ENCODE measurements at places on chromosomes 7 and 10.

DNA sequence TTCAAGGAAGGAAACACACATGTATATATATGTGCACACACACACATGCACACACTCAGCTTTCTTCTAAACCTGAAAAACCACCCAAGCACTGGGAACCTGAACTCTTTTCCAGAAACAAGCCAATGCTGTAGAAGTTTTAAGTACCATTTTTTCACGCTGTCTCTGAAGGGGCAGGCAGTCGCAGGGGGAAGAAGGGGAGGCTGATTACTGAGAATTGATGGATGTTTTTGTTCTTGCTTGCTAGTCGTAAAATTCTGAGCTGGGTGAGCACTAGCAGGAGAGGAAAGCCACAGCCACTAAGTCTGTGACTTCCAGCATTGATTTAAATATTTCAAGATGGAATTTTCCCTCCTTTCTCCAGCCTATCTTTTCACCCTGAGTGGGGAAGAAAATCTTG, 391.8 kb downstream of the CALN1 start:
- DNase-seq: no peak

DNA sequence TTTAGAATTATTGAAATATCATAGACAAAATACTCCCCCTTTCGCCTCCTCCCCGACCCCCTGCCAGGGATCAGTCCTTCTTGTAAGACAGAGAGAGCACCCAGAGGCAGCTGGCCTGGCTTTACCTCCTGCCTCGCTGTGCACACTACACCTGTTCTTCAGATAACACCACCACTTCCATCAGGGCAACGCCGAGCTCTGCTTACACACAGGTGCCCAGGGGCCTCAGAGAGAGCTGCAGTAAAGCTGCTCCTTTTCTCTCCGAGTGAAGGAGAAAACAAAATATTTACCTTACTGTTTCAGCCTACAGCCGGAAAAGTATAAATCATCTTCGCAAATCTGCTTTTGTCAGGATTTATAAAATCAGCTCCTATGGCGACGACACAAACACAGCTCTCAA, 80.7 kb downstream of the HIPK2 start:
- DNase-seq: no peak

- peak; percentile 12 for DNase-seq
These were observed 264.6 kb downstream of the SFMBT2 start for GRCh38 chr10:7146189-7146588.

DNA sequence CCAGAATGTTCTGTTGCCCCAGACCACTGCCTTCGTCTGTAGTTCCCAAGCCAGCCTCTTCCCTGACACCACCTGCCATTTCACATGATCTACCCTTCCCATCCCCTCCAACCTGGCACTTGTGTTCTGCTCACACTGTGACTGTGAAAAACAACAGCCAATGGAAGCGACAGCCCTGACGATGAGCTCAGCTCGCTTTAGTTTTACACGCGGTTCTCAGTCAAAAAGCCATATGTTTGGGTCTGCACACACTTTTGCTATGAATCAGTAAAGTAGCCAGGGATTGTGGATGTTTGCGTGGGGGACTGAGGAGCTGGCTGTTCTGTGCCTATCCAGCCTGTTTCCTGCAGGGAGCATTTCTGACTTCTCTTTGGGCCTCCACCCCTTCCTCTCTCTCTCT, 282.7 kb downstream of the WDR11 start:
- DNase-seq: no peak

DNA sequence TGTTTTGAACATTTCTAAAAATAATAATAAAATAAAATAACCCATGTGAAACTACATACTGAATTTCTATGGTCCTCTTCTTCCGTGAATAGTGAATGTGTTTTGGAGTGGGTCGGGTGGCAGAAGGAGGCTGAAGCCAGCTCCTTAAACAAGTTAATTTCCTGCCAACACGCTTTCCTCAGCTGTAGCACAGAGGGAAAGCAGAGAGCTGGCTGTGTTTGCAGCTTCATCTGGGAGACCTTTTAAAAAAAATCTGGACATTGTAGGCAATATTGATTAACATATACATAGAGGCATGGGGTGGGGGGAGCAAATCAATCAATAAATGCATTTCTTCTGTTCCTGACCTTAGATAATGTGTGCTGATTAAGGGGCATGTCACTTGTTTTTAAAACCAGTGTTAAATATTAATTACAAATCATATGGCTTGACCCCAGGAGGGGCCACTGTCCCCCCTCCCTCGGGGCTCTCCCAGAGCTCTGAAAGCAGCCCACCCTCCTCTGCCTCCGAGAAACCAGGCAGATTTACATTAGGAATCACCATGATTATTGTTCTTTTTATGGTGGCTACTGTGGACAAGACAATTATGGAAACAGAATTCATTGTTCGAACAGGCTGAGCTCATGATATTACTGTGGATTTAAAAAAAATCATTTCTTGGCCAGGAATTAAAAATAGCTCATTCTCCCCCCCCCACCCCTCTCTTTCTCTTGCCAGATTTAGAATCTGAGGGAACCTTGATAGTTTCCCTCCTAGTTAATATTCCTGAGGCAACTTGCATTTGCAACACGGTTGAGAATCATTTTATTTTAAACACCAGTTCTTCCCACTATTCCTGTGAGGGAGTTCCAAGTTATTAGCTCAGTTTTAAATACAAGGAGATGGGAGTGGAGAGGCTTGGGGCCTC, 100.5 kb upstream of the CARD11 start:
- DNase-seq: no peak

DNA sequence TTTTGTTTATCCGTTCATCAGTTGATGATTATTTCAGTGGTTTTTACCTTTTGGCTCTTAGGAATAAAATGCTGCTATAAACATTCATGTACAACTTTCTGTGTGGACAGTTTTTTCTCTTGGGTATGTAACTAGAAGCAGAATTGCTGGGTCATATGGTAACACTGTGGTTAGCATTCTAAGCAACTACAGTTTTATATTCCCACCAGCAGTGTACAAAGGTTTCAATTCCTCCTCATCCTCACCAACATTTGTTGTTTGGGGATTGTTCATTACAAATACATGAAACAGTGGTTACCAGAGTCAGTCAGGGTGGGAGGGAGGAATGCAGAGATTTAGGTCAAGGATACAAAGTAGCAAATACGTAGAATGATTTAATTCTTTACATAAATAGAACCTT, 97.0 kb downstream of the NPSR1 start:
- no peak for DNase-seq

- DNase-seq: peak; percentile 70
These were observed 30.6 kb upstream of the GPNMB start for GRCh38 chr7:23216021-23216420.

- no peak for DNase-seq
These were observed 284.2 kb downstream of the SUGCT start for GRCh38 chr7:40418983-40419382.

DNA sequence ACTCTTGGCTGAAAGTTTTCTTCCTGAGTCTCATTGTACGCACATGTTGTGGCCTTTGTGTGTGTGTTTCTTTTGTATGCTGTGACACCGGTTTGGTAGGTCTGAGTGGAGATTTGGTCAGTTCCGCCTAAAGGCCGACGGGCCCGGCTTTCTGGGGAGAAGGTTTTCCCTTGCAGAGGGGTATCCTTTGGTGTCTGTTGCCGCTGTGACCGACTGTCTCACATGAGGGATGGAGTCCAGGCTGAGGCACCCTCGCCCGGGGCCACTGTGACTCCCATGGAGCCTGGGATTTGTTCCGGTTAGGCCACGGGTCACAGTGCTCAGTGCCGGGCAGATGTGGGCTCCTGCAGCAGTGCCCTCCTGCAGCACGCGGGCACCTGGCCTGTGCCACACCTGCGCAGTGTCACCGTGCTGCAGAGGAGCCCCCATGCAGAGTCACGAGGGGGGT, 19.4 kb downstream of the INPP5A start:
- no peak for DNase-seq

- DNase-seq: no peak
These were observed 39.4 kb upstream of the ZNF488 start for GRCh38 chr10:47423476-47423875.

- no peak for DNase-seq
These were observed 10.0 kb upstream of the CDK14 start for GRCh38 chr7:90586091-90586490.

DNA sequence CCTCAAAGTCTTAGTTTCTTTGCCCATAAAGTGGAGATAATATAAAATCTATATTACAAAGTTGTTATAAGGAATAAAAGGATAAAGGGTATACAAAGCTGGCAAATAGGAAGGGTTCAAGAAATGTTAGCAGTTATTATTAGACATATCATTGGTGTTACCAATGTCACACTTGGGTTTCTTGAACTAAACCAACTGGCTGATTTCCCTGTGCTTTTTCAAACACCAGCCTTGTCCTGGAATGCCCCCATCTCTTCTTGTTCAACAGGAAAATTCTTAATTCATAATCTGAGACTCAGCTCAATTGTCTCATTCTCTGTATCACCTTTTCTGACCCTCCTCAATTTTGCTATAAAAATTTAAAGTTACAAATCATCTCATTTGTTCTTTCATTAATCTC, 143.7 kb upstream of the LRRTM3 start:
- DNase-seq: no peak

- DNase-seq: no peak
These were observed 49.8 kb upstream of the TMEM273 start for GRCh38 chr10:49237985-49238384.

- no peak for DNase-seq
These were observed 365.3 kb upstream of the SHH start for GRCh38 chr7:156177422-156178055.

DNA sequence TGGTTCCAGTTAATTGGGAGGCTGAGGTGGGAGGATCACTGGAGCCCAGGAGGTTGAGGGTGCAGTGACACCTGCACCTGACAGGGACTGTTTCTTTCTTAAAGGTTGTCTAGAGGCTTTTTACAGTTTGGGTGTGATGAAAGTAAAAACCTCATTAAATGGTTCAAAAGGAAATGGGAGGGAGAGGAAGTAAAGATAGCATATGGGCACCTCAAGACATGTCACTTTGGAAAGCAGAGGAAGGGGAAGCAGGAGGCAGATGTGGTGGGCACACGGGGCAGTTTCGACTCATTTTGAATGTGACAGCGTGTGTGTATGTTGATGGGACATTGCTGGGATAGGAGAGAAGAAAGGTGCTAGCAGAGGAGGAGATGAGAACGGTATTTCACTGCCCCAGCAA, 203.1 kb downstream of the MLLT10 start:
- DNase-seq: peak; percentile 48

DNA sequence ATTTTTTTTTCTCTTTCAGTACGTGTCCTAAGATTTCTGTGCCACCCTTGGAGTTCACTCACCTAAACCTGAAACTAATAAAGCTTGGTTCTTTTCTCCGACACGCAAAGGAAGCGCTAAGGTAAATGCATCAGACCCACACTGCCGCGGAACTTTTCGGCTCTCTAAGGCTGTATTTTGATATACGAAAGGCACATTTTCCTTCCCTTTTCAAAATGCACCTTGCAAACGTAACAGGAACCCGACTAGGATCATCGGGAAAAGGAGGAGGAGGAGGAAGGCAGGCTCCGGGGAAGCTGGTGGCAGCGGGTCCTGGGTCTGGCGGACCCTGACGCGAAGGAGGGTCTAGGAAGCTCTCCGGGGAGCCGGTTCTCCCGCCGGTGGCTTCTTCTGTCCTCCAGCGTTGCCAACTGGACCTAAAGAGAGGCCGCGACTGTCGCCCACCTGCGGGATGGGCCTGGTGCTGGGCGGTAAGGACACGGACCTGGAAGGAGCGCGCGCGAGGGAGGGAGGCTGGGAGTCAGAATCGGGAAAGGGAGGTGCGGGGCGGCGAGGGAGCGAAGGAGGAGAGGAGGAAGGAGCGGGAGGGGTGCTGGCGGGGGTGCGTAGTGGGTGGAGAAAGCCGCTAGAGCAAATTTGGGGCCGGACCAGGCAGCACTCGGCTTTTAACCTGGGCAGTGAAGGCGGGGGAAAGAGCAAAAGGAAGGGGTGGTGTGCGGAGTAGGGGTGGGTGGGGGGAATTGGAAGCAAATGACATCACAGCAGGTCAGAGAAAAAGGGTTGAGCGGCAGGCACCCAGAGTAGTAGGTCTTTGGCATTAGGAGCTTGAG, at the start of gene CFTR:
CFTR (plus strand) TSS at position 801 of the 830 bp plus-strand sequence. CDS start 70 bp downstream, outside the sequence.
- DNase-seq: no peak

DNA sequence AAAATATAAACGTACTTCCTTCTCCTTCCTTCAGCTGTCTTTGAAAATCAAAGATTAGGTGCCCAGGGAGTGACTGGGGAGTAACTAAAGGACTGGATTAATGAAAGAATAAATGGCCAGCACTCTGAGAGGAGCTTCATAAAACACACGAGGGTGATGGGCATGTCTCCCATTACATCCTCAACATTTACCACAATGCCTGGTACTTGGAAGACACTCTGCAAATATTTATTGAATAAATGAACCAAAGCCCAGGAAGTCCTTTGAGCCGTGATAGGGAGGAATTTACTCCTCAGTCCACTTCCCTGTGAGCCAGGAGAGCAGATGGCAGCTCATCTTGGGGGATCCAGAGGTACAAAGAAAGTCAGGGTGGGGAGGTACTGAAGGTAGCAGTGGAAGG, 96.3 kb downstream of the RAB11FIP2 start:
- no peak for DNase-seq

DNA sequence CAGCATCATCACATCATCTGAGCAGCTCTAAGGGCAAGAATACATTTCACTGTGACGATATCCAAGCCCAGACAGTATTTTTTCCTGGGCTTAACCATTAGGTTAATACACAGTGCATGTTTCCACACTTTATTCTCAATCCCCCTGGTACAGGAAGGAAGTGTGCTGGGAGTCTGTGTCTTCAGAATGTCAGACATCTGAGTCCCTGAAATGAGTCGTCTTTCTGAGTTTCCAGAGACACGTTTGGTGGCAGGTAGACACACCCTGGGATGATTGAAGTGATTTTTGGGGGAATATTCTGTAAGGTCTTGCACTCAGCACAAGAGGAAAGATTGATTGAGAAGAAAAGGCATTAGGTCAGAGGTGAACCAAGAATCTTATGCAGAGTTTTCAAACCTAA, 13.1 kb upstream of the SHH start:
- DNase-seq: no peak

DNA sequence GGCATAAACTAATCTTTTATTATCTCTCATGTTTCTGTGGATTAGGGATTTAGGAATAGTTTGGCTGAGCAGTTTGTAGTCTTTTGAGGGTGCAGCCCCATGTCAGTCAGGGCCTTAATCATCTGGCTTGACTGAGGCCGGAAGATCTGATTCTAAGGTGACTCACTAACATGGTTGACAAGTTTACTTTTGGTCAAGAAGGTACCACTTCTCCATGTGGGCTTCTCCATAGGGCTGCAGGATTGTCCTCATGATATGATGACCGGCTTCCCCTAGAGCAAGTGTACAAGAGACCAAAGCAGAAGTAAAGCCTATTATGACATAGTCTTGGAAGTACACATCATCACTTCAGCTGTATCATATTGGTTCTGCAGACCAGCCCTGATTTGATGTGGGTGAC, 45.9 kb upstream of the OIT3 start:
- DNase-seq: no peak

GRCh38 chr7:127677433-127678230, 25.6 kb downstream of the SND1 start:
- no peak for DNase-seq

GRCh38 chr10:76950354-76950753, 687.3 kb downstream of the KCNMA1 start:
- no peak for DNase-seq

GRCh38 chr10:34320265-34320664, 494.8 kb downstream of the PARD3 start:
- DNase-seq: no peak

Data from hematopoietic multipotent progenitor cell treated with erythropoietin and hydrocortisone succinate and interleukin-3 and kit ligand, for 4 days (in vitro differentiated cells).